Lower lobe of right lung (tissue), 2 donors: ENCODE measurements at places on chromosomes 4 and X. TPM values are rescaled to one million over a fixed set of nuclear protein-coding genes. Genes with fewer than 3 reads are reported as not detected.

- DNase-seq = no peak
- no peak overlapping the region for H3K4me3 ChIP-seq
- H3K27ac ChIP-seq = no peak overlapping the region
These were observed 54.0 kb downstream of the DRD5 start for GRCh38 chr4:9835430-9835829.

GRCh38 chr4:86449746-86450588, 90.1 kb upstream of the MAPK10 start:
- H3K4me3 ChIP-seq = no peak overlapping the region
- DNase-seq = no peak
- H3K4me1 ChIP-seq = no peaks in the 10 kb centered on the region
- H3K27ac ChIP-seq = no peak overlapping the region
- H3K36me3 ChIP-seq = no peaks in the 10 kb centered on the region

DNA sequence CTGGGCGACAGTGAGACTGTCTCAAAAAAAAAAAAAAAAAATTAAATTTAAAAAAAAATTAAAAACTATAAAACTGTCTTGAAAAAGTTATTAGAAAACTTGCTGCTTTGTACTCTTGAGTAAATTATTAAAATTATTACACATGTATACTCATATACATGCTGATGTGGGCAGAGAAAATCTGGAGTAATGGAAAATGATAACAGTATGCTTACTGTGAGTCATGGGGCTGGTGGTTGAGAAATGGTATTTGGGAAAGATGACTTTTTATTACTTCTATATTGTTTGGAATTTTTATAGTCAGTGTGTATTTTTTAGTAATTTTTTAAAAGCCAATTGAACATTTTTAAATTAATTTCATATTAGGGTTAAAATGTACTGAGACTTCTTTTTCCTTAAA, 7.5 kb downstream of the YY2 start:
- no peak overlapping the region for H3K4me3 ChIP-seq
- no peak for DNase-seq
- H3K27me3 ChIP-seq = no peaks in the 10 kb centered on the region

GRCh38 chr4:128249787-128250668, 37.6 kb downstream of the PGRMC2 start:
- H3K27ac ChIP-seq = no peak overlapping the region
- H3K27me3 ChIP-seq = no peaks in the 10 kb centered on the region
- DNase-seq = no peak
- no peaks in the 10 kb centered on the region for H3K36me3 ChIP-seq
- no peak overlapping the region for H3K4me3 ChIP-seq

- no peak overlapping the region for H3K4me3 ChIP-seq
- DNase-seq = peak; percentile 43
- H3K27ac ChIP-seq = no peak overlapping the region
- no peaks in the 10 kb centered on the region for H3K4me1 ChIP-seq
- no peaks in the 10 kb centered on the region for H3K27me3 ChIP-seq
- peaks cover 54% of the 10 kb centered on the region for H3K36me3 ChIP-seq
These were observed 12.3 kb downstream of the MSL3 start for GRCh38 chrX:11770320-11770719.

DNA sequence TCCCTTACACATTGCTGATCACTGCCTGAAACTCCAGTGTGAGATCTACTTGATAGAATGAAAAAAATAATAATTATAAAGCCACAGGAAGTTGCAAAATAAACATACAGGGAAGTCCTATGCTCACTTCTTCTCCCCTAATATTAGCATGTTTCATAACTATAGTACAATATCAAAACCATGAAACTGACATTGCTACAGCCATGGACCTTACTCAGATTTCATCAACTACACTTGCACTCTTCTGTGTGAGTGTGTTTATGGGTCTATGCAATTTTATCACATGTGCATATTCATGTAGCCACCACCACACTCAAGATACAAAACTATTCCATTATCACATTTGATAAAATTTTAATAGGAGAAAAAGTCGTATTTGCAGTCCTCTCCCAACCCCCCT, 57.3 kb downstream of the SPINK2 start:
- H3K4me3 ChIP-seq = no peak overlapping the region
- no peaks in the 10 kb centered on the region for H3K36me3 ChIP-seq
- peaks cover 2% of the 10 kb centered on the region for H3K4me1 ChIP-seq
- H3K27me3 ChIP-seq = no peaks in the 10 kb centered on the region

GRCh38 chrX:20212486-20213089, 54.1 kb downstream of the RPS6KA3 start:
- peaks cover 13% of the 10 kb centered on the region for H3K36me3 ChIP-seq
- no peak overlapping the region for H3K27ac ChIP-seq
- no peak for DNase-seq
- no peak overlapping the region for H3K4me3 ChIP-seq
- H3K4me1 ChIP-seq = peaks cover 5% of the 10 kb centered on the region
- no peaks in the 10 kb centered on the region for H3K27me3 ChIP-seq

DNA sequence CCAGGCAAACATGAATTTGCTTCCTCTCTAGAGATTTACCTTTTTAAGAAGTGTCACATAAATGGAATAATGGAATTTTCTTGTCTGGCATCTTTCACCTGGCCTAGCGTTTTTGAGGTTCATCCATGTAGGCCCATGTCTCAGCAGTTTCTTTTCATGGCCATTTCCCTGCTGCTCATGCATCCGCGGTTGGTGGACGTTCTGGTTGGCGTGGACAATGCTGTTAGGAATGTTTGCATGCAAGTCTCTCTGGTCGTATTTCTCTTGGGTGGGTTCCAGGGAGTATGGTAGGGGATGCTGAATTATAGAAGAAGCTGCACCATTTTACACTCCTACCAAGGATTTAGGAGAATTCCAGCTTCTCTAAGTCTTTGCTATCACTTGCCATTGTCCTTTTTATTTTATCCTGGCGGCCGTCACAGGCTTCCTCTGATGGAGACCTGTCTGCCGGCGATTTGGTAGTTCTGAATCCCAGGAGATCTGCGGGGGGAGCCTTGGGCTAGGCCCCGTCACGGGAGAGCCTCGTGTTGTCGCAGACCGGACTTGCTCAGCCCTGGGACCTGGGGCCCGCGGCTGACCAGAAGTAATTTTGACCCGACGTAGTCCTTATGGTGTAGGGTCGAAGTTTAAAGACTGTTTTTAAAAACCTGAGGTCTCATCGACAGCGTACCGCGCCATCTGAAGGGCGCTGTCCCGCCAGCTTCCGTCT, 56.9 kb upstream of the TADA2B start:
- peak; percentile 64 for DNase-seq
- H3K36me3 ChIP-seq = peaks cover 4% of the 10 kb centered on the region
- H3K27ac ChIP-seq = peak overlapping the region; percentile 86

DNA sequence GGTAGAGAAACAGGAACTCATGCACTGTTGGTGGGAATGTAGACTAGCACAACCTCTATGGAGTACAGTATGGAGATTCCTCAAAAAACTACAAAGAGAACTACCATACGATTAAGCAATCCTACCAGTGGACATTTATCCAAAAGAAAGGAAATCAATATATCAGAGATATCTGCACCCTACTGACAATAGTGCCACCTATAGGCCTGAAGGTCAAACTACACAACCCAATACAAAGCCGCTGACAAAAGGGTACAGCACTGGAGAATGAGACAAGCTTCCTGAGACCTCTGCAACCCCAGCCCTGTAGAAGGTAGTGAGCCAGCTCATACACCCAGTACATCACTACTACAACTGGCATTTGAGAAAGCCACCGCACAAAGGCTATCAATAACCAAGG, 67.1 kb downstream of the CBR4 start:
- H3K27ac ChIP-seq = no peak overlapping the region
- no peaks in the 10 kb centered on the region for H3K4me1 ChIP-seq
- H3K27me3 ChIP-seq = no peaks in the 10 kb centered on the region
- no peak for DNase-seq
- no peak overlapping the region for H3K4me3 ChIP-seq
- no peaks in the 10 kb centered on the region for H3K36me3 ChIP-seq

DNA sequence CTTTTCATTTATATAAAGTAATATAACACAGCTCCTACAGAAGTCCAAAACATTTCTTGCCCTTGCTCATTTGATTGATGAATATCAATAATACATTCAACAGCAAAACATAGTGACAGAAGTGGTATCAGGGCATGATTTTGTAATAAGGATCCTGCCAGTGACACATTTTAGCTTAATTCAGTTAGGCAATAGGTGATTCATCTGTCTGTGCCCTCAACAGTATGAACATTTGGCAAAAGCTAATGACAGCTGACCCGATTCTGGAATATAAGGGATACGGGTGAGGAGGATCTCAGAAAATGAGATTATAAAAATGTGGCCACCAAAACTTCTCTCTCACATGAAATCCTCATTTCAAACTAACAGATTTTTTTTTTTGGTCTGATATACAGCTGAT, 294.0 kb downstream of the CAMK2D start:
- no peak for DNase-seq
- peaks cover 12% of the 10 kb centered on the region for H3K36me3 ChIP-seq
- no peaks in the 10 kb centered on the region for H3K27me3 ChIP-seq
- H3K4me3 ChIP-seq = no peak overlapping the region
- peak overlapping the region; percentile 74 for H3K27ac ChIP-seq

DNA sequence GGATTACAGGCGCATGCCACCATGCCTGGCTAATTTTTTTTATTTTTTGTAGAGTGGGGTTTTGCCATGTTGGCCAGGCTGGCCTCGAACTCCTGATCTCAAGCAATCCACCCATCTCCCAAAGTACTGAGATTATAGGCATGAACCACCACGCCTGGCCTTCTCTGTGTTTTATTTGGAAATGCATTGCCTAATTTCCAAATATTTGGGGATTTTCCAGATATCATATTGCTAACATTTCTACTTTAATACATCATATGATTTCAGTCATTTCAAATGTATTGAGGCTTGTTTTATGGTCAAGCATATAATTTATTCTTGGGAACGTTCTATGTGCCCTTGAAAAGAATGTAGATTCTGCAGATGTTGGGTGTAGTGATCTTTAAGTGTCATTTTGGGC, 38.8 kb downstream of the FGF2 start:
- no peak overlapping the region for H3K4me3 ChIP-seq
- no peaks in the 10 kb centered on the region for H3K27me3 ChIP-seq
- H3K36me3 ChIP-seq = no peaks in the 10 kb centered on the region
- DNase-seq = no peak
- H3K27ac ChIP-seq = no peak overlapping the region
- no peaks in the 10 kb centered on the region for H3K4me1 ChIP-seq

DNA sequence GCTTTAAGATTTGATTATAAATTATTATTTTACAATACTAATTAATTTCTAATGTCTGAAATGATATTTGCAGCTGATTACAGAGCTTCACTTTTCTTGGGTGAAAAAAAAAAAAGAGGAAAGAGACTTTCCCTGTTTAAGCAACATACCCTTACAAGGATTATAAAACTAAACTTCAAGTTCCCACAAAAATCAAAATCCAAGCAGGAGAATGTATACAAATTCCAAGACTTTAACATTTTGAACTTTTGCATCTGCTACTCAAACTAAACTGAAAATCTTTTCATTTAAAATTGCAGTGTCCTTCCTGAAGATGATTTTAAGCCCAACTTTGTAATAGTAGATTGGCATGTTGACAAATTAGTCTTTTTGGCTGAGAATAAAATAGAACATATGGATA, 742.4 kb upstream of the INTU start:
- no peaks in the 10 kb centered on the region for H3K4me1 ChIP-seq
- H3K27me3 ChIP-seq = no peaks in the 10 kb centered on the region
- no peaks in the 10 kb centered on the region for H3K36me3 ChIP-seq
- no peak for DNase-seq
- H3K4me3 ChIP-seq = no peak overlapping the region

DNA sequence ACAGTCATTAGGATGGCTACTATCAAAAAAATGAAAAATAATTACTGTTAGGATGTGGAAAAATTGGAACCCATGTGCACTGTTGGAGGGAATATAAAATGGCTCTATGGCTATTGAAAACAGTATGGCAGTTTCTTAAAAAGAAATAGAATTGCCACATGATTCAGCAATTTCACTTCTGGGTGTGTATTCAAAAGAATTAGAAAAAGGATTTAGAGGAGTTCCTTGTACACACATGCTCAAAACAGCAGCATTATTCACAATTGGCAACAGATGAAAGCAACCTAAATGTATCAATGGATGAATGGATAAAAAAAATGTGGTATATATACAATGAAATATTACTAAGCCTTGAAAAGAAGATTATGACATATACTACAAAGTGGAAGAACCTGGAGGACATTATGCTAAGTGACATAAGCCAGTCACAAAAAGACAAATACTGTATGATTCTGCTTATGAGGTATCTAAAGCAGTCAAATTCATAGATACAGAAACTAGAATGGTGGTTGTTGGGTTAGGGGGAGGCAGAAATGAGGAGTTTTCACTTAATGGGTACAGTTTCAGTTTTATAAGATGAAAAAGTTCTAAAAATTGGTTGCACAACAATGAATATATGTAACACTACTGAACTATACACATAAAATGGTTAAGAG, 123.2 kb downstream of the ELOVL6 start:
- H3K27ac ChIP-seq = no peak overlapping the region
- no peaks in the 10 kb centered on the region for H3K27me3 ChIP-seq
- DNase-seq = no peak
- no peaks in the 10 kb centered on the region for H3K4me1 ChIP-seq

DNA sequence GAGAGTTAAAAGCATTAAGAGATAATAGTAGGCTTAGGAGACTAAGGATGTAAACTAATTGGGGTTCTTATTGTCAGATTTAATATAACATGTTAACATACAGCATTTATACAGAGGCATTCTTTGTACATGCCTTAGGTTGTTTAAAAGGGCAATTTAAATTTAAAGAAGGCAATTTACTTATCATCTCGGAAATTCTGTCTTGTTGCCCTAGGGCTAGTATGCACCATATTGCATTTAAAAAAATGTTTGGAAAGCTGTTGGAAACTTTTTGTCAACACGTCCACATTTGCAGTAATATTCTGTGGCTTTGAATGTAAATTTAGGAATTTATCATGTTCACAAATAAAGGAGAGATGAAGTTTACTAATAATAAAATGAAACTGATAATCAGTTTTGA, 25.5 kb downstream of the GALNT7 start:
- DNase-seq = no peak
- H3K4me1 ChIP-seq = peaks cover 9% of the 10 kb centered on the region
- no peaks in the 10 kb centered on the region for H3K27me3 ChIP-seq
- H3K27ac ChIP-seq = no peak overlapping the region
- no peaks in the 10 kb centered on the region for H3K36me3 ChIP-seq
- no peak overlapping the region for H3K4me3 ChIP-seq

TRPC5OS gene
- not detected for total RNA-seq

PPP1R2C gene
- total RNA-seq = not detected

GC gene
- total RNA-seq = 0.86 TPM

RNF128 gene
- total RNA-seq = 15.4 TPM

TRIM61 gene
- 0.89 TPM for total RNA-seq

HSD17B10 gene
- total RNA-seq = 51.6 TPM

PDLIM3 gene
- total RNA-seq = 18.4 TPM

EGF gene
- total RNA-seq = 3.5 TPM
